OCI-M1 (cell line): ENCODE measurements at places on chromosomes 2 and 18.

DNA sequence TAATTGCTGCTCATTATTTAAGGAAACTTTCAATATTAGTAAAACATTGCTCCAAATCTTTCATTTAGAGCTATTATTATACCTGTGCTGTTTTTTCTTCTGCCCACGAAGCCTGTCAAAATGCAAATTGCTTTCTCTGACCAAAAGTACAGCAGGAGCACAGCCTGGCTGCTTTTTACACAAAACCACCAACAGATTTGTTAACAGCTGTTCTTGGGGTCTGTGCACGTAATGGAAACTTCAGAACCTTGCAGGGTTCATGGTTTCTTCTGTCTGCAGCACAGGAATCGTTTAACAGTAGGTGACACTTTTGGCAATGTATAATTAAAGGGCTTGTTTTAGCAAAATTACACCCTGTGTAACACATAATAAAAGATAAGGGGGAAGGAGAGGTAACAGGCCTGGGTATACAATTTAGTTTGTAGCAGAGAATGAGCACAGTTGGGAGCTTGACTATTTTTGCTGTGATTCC lies 447.3 kb downstream of the KCNJ3 start:
- no peak for DNase-seq

DNA sequence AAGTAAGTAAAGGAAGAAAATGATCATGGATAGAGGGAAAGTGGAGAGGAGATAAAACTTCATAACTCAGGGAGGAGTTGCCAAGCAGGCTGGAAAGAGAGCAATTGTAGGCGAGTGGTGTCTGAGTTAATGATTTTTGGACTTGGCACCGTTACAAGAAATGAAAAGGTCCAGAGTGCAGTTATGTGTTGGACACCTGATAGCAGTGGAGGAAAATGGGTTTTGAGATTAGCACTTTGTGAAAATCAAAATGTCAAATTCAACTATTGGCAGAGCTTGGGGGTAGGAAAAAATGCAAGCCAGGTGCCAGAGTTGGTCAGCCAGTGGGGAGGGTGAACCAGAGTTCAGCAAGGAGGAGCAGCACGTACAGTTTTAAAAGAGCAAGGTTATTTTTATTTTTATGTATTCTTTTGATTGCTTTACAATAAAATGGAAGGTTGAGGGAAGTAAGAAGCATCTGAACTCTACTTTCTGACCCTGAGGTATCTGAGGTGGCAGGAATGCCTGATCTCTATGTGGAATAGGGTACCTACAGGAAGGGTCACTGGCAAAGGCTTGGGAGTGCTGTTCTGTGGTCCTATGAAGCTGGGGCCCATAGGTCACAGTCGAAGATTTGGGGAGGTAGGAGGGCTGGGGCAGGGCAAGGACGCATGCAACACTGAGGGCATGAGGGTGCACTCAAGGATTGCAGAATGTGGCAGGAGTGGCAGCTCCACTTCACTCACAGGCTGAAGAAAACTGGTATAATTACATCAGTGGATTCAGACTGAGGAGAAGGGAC lies 127.5 kb downstream of the CD8B2 start:
- no peak for DNase-seq

DNA sequence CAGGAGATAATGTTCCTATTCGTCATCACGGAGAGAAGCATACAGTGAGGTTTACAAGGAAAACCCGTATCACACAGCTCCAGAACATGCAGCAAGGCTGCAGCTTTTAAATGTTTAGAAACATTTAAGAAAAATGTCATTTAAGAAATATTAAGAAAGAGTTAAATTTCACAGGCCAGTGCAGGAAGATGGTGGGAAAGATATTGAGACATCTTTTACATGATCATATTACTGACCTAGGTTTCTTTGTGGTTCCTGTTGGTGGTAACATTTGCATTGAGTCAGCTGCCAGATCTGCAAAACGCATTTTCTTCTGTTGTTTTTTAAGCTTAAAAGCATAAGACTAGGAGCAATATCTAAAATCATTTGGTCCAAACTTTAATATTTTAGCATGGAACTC lies 44.9 kb downstream of the CPO start:
- peak; percentile 25 for DNase-seq

DNA sequence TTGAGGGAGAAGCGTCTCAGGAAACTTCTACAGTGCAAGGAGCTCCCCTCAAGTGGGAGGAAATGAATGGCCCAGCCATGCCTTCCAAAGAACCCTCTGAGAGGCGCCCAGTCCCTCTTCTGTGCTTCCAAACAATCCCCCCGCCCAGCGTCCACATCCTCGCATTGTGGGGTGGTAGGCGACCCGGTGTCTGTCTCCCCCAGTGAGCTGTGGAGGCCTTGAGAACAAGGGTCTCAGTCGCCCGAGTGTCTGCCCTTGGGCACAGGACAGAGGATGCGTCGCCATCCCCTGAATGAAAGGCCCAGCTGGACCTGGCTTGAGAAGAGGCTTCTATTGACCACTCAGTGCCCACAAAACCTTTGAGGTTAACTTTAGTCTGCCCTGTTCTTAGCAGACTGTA lies 29.7 kb downstream of the INPP5D start:
- DNase-seq = no peak

DNA sequence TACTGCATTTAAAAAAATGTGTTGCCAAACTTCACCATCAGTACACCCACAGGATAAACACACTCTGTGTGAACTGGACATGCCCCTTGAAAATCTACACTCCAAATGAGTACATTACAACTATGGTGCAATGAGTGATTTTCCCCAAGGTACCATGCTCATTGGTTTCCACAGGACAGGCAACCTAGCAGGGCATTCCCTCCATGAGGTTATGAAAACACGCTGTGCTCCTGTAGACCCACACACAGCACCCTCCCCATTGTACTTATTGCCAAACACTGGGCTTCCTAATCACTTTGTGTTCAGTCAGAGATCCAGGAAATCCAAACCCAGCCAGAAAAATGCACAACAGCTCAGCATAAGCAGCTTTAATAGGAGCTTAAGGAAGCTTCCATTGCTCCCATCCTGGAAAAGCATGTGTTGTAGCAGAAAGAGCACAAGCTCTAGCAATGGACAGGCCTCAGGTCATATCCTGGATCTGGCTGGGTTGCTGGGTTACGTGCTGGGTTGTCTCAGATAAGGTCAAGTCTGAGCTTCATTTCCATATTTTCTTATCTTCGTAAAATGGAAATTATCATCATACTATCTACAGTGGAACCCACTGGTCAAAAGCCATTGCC lies 20.8 kb upstream of the ATIC start:
- DNase-seq = no peak

GRCh38 chr2:203718087-203718486 lies 11.6 kb downstream of the CD28 start:
- DNase-seq = peak; percentile 97

DNA sequence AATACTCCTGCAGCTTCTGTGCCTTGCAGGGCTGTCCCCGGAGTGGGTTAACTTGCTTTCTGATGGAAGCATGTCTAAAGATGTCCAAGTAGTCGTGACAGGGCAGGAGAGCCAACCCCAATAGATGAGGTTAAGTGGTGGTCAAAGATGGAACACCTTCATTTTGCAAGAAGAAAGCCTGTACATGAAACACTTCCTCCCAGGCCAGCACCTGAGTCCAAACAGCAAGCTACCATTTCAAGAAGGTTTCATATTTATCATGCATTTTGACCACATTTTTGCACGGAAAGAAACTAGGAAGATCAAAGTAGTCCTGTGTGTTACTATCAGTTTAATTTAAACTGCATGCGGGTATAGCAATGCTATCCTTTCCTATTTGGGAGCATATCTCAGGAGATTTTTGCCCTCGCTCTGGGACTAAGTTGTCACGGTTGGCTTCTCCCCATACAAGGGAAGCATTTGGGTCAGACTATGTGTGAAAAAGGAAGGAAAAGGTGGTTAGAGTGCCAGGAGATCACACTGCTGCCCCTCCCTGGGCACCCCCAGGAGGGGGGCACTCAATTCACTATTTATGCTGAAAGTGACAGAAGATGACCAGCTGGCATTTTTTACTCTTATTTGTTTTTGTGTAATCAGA lies 187.6 kb downstream of the ZNF521 start:
- peak; percentile 47 for DNase-seq

GRCh38 chr18:79554321-79554720 lies 125.3 kb upstream of the CTDP1 start:
- no peak for DNase-seq

DNA sequence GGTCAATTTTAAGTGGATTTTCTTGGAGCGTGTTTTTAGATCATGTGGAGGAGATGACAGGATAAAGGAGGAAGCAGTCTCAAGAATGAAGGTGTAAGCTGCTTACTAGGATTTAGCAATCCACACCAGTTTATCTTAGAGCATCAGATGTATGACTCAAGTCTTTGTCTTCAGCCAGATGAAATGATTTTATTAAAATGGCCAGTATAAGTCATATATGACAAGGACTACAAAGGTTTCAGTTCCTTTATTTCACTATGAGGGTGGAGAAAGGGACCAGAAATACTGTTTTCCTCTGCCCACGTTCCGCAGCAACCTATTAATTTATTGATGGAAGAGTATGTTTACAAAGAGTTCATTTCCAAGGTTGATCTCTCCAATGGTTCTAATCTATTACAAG lies 970.5 kb upstream of the SLC39A10 start:
- peak; percentile 32 for DNase-seq

- no peak for DNase-seq
These were observed 1.9 kb upstream of the CD226 start for GRCh38 chr18:69949538-69949936.

DNA sequence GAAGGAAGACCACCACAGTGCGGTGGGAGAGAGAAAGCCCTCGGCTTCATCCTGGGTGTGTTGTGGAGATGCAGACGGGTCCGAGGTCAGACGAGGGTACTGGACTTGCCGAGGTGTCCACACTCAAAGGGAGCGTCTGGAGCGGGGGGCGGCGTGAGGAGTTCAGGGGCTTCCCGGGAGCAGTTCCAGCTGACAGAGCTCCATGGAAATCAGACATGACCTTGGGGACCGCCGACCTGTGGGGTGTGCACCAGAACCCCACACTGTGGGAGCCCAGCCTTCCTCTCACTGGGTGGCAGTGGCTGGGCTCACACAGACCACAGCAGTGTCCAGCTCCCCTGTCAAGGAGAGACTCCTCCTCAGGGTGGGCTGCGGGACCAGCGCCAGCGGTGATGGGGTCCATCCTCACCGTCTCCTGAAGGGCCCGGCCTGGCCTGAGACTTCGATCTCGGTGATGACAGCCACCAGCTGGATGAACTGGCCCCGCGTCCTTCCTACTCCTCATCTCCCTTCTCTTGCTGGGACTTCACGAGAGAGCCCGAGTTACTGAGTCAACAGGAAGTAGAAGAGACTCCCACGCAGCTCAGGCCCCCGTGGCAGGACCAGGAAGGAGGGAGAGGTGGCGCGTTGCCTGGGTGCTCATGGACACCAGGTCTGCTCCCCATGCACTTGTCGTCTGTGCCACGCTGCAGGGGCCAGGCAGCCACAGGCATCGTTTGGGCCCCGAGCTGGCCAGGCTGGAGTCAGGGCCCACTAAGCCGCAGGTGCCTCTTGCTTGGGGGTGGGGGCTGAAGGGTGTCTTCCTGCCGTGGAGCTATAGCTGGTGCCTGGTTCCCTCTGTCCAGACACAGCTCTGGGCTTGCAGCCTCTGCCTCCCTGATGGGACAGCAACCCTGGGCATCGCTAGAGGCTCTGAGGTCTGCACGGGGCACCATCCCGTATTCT lies 101.9 kb upstream of the CTDP1 start:
- DNase-seq = no peak

- DNase-seq = no peak
These were observed 50.7 kb downstream of the TRAPPC12 start for GRCh38 chr2:3430172-3430571.

DNA sequence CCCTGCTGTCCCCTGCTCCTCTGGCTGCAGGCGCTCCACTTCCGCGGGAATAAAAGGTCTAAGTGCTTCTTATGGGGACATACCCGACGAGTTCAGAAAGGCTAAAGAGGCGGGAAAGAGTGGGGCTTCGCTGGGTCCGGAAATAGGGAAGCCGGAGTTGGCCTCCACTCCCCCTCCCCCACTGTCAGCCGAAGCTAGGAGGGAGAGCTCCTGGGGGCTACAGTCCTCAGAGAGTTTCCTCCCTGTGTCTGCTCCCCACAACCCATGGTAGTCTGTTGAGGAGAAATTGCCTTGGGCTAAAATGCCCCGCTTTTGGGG lies 7.2 kb downstream of the GAD1 start:
- no peak for DNase-seq

- DNase-seq = no peak
These were observed 406.3 kb upstream of the TRIB2 start for GRCh38 chr2:12310399-12310798.

GRCh38 chr2:36966370-36967235 lies at the start of gene STRN:
STRN (minus strand) TSS chr2:36966536; CDS start chr2:36966463, 73 bp downstream.
- peak; percentile 98 for DNase-seq

DNA sequence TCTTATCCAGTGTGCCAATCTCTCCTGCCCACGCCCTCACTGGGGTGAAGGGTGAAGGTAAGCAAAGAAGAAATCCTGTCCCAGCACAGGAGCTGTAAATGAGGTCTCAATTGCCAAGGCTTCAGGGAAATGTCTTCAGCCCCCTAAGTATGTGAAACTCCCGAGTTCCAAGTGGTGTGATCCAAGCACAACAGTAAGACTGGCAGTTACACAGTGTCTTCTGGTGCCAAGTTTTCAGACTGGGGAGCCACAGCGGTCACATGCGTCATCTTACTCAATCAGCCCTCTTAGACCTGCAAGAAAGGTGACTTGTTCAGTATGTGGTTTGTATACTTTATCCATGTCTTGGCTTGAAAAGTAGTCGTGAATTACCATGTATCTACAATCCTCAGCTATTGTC lies 55.0 kb upstream of the SPRED2 start:
- DNase-seq = no peak
